ENCODE measurements at places on chromosomes 12 and 14.

DNA sequence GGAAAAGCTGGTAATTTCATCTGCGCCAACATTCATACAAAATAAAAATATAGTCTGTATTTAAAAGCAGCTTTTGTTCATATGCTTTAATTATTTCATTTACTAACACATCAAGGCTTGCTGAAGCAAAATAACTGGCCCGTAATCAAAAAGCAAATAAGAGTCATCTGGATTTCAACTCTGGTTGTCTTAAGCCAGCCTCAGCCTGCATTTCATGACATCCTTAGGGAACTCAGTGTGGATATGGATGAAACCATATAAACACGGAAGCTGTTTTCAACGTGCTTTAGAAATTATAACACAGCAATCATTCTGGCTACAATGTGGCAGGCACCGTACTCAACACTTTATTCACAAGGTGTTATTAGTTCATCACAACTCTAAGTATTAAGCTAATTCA, 852 bp downstream of the COX16 start:
- DNase-seq, result peak; percentile 12

GRCh38 chr12:12477532-12477890, 85.2 kb downstream of the DUSP16 start:
- DNase-seq, result no peak

- DNase-seq, result no peak
These were observed 41.1 kb downstream of the BMP4 start for GRCh38 chr14:53915364-53916014.

DNA sequence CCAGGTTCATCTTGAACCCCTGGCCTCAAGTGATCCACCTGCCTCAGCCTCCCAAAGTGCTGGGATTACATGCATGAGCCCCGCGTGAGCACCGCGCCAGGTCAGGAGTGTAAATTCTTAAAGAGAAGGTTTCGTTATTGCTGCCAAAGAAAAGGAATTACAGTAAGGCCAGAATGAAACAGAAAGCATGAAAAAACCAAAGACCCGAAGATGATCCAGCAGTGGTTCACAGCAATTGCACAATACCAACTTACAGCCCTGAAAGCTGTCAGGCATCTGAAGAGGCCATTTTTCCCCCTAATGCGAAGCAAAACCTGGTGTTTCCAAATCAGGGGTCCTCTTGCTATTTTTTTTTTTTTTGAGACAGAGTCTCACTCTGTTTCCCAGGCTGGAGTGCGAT, 10.3 kb downstream of the RBM23 start:
- no peak for DNase-seq

GRCh38 chr14:71593966-71594365, 338.3 kb upstream of the RGS6 start:
- no peak for DNase-seq

- DNase-seq, result no peak
These were observed 136.8 kb downstream of the ADGRD1 start for GRCh38 chr12:131090274-131091210.

DNA sequence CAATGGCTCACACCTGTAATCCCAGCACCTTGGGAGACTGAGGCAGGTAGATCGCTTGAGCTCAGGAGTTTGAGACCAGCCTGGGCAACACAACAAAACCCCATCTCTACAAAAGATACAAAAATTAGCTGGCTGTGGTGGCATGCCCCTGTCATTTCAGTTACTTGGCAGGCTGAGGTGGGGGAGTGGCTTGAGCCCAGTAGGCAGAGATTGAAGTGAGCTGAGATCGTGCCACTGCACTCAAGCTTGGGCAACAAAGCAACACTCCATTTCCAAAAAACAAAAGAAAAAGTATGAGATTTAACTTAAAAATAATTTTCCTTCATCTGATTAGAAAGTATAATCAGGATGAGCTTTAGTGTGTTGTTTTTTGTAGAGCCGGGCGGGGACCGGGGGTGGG, 47.9 kb upstream of the BCAT1 start:
- no peak for DNase-seq

GRCh38 chr12:14956024-14956891, 5.1 kb downstream of the ARHGDIB start:
- no peak for DNase-seq

- DNase-seq, result no peak
These were observed 198.1 kb downstream of the KCNH5 start for GRCh38 chr14:62847168-62847567.

DNA sequence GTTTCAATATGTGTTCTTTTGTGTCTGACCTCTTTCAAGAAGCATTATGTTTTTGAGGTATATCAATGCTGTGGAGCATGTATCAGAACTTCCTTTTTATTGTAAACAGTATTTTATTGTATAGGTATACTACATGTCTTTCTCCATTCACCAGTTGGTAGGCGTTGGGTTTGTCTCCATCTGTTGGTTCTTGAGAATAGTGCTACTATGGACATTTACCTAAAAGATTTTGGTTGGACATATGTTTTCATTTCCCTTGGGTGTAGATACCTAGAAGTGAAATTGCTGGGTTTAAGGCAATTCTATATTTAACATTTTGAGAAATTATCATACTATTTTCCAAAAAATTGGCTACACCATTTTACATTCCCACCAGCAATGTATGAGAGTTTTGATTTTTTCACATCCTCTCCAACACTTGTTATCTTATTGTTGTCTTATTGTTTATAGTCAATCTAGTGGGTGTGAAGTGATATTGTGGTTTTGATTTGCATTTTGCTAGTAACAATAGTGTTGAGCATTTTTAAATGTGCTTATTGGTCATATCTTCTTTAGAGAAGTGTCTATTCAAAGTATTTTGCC, 409.2 kb downstream of the IPO8 start:
- peak; percentile 70 for DNase-seq
